ENCODE measurements at places on chromosomes 12 and 14.

DNA sequence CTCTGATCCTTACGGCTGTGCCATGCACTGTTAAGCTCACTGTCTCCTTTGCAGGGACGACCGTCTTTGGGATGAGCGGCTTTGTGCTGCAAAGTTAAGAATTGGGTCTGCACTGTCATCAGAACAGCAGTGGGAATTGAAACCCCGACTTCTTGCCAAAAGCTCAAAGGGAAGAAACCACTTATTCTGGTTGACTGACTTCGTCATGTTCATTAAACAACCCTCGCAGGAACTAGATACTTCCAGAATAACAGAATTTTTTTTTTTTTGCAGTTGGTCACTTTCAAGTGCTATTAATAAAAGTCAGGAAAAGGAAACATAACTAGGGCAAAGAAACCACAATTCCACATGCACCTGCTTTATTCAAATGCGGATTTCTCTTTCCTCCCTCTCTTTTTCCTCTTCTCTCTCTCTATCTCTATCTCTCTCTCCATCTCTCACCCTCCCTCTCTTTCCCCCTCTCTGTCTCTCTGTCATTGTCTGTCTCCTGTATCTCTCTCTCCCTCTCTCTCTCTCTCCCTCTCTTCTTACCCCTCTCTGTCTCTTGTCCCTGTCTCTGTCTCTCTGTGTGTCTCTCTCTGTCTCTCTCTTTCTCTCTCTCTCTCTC is 12.3 kb upstream of the GLT1D1 start:
- no peak for DNase-seq

DNA sequence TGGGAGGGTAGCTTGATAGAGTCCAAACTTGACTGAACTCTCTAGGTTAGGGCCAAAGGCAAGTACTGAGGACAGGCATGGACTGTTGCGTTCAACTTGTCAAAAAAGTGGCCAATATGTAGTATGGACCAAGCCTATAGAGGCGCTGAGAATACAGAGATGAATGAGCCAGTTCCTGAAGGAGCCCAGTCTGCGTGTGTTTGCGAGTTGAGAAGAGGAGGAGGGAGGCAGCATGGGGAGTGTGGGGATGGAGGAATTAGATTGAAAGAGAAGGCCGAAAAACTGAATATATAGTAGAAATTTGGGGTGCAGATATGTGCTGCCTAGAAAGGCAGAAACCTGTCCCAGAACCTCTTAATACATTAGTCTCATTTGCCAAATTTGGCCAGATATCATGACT is 412.4 kb downstream of the PCNX1 start:
- no peak for DNase-seq

- no peak for DNase-seq
These were observed 13.3 kb downstream of the BDKRB1 start for GRCh38 chr14:96269359-96269710.

GRCh38 chr14:95668235-95668772 is 17.9 kb upstream of the TCL1B start:
- DNase-seq, result no peak

- DNase-seq, result no peak
These were observed 29.8 kb downstream of the CFL2 start for GRCh38 chr14:34684578-34684977.

GRCh38 chr12:82866227-82866775 is 179.6 kb downstream of the TMTC2 start:
- no peak for DNase-seq

DNA sequence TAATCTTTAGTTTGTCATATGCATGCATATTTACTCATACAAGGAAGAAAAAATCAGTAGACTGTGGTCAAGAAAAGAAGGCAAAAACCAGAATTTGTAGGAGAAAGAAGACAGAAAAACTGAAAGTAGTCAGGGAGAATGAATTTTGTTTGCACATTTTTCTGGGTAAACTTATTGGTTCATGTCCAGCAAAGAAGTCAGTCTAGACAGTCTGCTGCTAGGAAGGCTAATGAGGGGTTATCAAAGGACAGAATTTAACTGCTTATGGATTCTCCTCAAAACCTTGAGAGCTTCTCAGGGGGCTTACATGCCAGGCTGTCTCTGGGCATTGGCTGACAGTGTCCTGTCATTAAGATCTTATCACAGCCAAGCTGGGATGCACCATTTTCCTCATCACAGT is 293.9 kb downstream of the RPAP3 start:
- no peak for DNase-seq

GRCh38 chr14:62269204-62269603 is 507.0 kb downstream of the SNAPC1 start:
- no peak for DNase-seq

DNA sequence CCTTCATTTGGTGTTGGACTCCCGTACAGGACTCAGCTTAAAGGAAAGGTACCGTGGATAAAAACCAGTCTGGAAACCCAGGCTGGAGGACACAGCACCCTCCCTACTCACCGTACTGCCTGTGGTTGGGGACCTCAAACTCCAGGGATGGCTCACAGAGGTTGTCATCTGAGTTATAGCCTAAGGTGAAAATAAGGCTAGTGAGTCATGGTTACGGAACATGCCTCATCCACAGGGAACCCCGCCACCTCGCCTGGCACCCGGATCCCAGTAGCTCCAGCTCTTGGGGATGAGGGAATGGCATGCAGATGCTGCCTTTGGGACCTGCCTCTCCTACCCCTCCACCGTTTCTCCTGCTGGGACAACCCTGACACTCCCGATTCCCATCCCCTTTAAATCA is 36.8 kb upstream of the GPR68 start:
- no peak for DNase-seq

- DNase-seq, result no peak
These were observed 18.8 kb downstream of the TNFAIP2 start for GRCh38 chr14:103142026-103142425.

- DNase-seq, result no peak
These were observed 16.7 kb upstream of the NEDD1 start for GRCh38 chr12:96890331-96890730.

DNA sequence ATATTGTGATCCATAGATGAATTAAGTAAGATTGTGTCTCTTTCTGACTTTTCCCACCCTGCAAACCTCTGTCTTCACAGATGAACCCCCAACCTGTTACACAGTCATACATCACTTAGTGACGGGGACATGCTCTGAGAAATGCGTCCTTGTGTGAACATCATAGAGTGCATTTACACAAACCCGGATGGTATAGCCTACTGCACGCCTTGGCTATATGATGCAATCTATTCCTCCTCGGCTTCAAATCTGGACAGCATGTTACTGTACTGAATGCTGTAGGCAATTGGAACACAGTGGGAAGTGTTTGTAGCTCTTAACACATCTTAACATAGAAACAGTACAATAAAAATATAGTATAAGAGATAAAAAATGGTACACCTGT is 7.4 kb upstream of the TESPA1 start:
- no peak for DNase-seq

Data from hematopoietic multipotent progenitor cell treated with erythropoietin and hydrocortisone succinate and interleukin-3 and kit ligand, for 17 days (in vitro differentiated cells).